ENCODE measurements at places on chromosomes 12 and 14.
A peak's percentile ranks its signal among the peaks of the same experiment; 100 is the strongest.

- peaks cover 30% of the 10 kb centered on the region for H3K4me1 ChIP-seq
- no peak overlapping the region for H3K27ac ChIP-seq
- DNase-seq, result no peak
- no peaks in the 10 kb centered on the region for H3K27me3 ChIP-seq
Measured at GRCh38 chr14:23125933-23126524, 7.0 kb upstream of the CEBPE start.

DNA sequence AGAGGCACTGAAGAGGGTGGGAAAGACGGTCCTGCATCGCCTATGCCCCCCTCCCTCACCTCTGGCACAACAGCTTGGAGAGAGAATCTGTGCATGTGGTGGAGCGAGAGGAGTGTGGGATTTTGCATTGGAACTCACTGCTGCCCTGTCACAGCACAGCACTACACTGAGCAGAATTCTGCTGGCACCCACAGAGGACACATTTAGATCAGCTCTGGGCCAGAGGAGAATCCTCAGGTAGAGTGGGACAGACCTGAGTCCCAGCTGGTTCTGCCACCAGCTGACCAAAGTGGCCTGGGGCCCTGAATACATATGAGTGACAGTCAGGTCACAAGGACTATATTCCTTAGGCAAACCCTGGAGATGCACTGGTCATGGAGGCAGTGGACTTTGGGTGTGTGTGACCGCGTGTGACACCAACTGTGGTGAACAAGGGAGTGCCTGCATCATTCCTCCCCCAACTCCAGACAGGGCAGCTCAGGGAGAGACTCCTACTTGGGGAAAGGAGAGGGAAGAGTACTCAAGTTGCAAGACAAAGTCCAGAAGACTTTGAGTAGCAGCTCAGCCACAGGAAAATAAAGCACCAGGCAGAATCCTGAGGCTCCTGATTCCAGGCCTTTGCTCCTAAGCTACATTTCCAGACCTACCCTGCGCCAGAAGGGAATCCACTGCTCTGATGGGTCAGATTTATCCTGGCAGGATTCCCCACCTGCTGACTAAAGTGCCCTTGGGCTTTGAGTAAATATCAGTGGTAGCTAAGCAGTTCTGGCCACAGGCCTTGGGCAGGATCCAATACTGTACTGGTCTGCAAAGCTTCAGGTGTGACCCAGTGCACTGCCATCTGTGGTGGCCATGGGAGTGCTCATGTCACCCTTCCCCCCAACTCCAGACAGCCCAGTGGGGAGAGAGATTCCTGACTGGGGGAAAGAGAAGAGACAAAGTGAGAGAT is 10.6 kb upstream of the ACOT1 start:
- H3K36me3 ChIP-seq, result no peaks in the 10 kb centered on the region
- DNase-seq, result no peak
- no peaks in the 10 kb centered on the region for H3K27me3 ChIP-seq
- no peak overlapping the region for H3K27ac ChIP-seq

DNA sequence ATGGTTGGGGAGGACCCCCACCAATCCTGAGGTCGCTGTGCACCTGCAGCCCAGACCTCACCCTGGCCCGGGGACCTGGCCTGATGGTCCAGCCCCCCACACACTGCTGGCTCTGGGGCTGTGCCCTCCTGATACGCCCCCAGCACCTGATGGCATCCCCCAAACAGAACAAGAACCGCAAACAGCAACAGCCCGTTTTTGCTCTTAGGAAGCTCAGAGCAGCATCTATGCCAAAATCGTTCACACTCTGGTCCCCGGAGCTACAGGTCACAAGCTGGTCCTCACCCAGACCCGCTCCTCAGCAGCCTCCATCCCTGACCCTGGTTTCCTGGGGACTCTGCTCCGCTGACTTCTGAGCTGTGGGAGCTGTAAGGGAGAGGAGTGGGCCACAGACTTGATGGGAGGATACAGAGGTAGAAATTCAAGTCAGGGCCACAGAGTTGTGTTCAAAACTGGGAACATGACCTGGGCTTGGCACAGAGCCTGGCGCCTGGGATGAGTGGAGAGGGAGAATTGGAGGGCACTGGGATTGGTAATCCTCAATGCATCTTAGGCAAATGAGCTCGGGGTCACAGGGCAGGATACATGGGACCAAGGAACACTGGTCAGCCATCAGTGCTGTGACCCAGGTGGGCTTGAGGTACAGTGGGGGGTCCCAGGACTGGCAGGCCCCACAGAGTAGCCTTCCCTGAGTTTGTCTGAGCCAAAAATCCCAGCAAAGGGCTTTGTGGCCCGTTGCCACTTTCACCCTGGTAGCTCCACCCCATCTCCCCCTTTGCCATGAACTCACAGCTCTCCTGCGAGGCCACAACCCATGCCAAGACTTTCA is 170.9 kb upstream of the RTL1 start:
- H3K27ac ChIP-seq, result no peak overlapping the region
- H3K4me1 ChIP-seq, result no peaks in the 10 kb centered on the region
- H3K36me3 ChIP-seq, result no peaks in the 10 kb centered on the region
- H3K27me3 ChIP-seq, result peaks cover 5% of the 10 kb centered on the region

- no peaks in the 10 kb centered on the region for H3K4me1 ChIP-seq
- no peak overlapping the region for H3K27ac ChIP-seq
- H3K27me3 ChIP-seq, result no peaks in the 10 kb centered on the region
- no peak for DNase-seq
- H3K4me3 ChIP-seq, result no peak overlapping the region
- peaks cover 17% of the 10 kb centered on the region for H3K36me3 ChIP-seq
Measured at GRCh38 chr14:102910442-102910841, 12.0 kb upstream of the AMN start.

GRCh38 chr12:108633081-108633533 is 587 bp downstream of the SELPLG start:
- H3K4me1 ChIP-seq, result peaks cover 96% of the 10 kb centered on the region
- peak overlapping the region; percentile 98 for H3K27ac ChIP-seq
- peak overlapping the region; percentile 55 for H3K4me3 ChIP-seq

- no peaks in the 10 kb centered on the region for H3K36me3 ChIP-seq
- H3K4me3 ChIP-seq, result no peak overlapping the region
- DNase-seq, result no peak
- H3K27me3 ChIP-seq, result no peaks in the 10 kb centered on the region
- H3K27ac ChIP-seq, result no peak overlapping the region
Measured at GRCh38 chr12:69898236-69898635, 73.2 kb downstream of the MYRFL start.

- no peaks in the 10 kb centered on the region for H3K4me1 ChIP-seq
- no peak overlapping the region for H3K4me3 ChIP-seq
- no peaks in the 10 kb centered on the region for H3K36me3 ChIP-seq
- H3K27ac ChIP-seq, result no peak overlapping the region
- DNase-seq, result no peak
Measured at GRCh38 chr12:88242571-88242925, 100.4 kb downstream of the TMTC3 start.

DNA sequence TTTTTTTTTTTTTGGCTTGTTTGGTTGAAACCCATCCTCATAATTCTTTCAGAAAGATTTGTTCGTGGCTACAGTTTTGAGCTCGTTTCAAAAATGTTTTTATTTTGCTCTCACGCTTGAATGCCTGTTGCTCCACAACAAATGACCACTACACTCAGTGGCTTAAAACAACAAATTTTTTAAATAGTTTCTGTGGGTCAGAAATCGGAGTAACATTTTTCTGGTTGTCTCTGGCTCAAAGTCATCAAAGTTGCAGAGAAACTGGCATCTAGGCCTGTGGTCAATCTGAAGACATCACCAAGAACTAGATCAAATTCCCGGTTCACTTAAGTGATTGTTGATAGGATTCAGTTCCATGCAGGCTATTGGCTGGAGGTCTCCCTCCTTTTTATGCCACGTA is 560.0 kb downstream of the SNAPC1 start:
- H3K4me3 ChIP-seq, result no peak overlapping the region
- H3K27ac ChIP-seq, result no peak overlapping the region
- H3K4me1 ChIP-seq, result no peaks in the 10 kb centered on the region
- H3K27me3 ChIP-seq, result no peaks in the 10 kb centered on the region
- DNase-seq, result no peak
- H3K36me3 ChIP-seq, result no peaks in the 10 kb centered on the region

DNA sequence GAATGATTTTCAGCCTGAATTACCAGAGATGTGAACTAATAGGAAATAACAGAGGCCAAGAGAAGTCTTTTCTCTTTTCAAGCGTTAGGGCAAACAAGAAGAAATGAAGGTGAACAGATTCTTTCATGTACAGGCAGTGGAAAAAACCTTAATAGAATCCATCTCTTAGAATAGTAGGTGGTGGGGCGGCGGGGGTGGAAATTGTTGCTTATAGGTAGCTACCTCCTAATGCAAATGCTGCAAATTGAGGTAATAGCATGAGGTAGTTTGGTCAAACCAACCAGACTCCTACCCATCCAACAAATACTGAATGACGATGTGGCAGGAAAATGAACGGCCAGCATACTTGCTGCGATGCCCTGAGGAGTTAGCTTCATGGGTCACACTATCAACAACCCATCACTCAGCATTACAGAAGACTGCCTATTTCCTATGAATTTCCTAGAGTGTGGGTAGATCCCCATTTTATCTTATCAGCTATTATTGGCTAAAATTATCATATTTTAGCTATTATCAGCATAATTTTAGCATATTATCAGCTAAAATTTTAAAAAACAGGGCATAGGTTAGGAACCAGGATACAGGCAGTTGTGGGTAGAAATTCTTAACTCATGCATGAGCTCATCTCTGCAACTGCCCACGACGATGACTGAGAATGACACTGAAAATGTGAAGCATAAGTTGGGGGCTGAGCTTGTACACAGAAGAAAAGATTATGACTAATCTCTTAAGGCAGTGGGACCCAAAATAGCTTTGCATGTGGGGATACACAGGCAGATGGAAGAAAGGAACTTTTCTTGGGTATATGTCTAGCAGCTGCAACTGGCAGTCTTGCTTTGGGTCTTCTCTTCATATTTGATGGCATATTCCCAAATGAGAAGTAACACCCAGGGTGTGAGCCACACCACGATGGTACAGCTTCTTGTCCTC is 68.7 kb downstream of the NIN start:
- H3K27ac ChIP-seq, result no peak overlapping the region
- H3K27me3 ChIP-seq, result no peaks in the 10 kb centered on the region
- peaks cover 100% of the 10 kb centered on the region for H3K36me3 ChIP-seq

GRCh38 chr12:109291521-109292341 is 17.4 kb downstream of the FOXN4 start:
- H3K4me3 ChIP-seq, result no peak overlapping the region
- DNase-seq, result no peak
- H3K36me3 ChIP-seq, result no peaks in the 10 kb centered on the region
- peaks cover 6% of the 10 kb centered on the region for H3K4me1 ChIP-seq

GRCh38 chr12:131108177-131108955 is 154.7 kb downstream of the ADGRD1 start:
- no peak overlapping the region for H3K27ac ChIP-seq
- no peak for DNase-seq
- peaks cover 16% of the 10 kb centered on the region for H3K4me1 ChIP-seq
- no peaks in the 10 kb centered on the region for H3K27me3 ChIP-seq

- H3K4me1 ChIP-seq, result peaks cover 16% of the 10 kb centered on the region
- no peaks in the 10 kb centered on the region for H3K36me3 ChIP-seq
- no peak overlapping the region for H3K4me3 ChIP-seq
- no peaks in the 10 kb centered on the region for H3K27me3 ChIP-seq
- no peak overlapping the region for H3K27ac ChIP-seq
Measured at GRCh38 chr14:51138404-51139103, 43.6 kb upstream of the TRIM9 start.

DNA sequence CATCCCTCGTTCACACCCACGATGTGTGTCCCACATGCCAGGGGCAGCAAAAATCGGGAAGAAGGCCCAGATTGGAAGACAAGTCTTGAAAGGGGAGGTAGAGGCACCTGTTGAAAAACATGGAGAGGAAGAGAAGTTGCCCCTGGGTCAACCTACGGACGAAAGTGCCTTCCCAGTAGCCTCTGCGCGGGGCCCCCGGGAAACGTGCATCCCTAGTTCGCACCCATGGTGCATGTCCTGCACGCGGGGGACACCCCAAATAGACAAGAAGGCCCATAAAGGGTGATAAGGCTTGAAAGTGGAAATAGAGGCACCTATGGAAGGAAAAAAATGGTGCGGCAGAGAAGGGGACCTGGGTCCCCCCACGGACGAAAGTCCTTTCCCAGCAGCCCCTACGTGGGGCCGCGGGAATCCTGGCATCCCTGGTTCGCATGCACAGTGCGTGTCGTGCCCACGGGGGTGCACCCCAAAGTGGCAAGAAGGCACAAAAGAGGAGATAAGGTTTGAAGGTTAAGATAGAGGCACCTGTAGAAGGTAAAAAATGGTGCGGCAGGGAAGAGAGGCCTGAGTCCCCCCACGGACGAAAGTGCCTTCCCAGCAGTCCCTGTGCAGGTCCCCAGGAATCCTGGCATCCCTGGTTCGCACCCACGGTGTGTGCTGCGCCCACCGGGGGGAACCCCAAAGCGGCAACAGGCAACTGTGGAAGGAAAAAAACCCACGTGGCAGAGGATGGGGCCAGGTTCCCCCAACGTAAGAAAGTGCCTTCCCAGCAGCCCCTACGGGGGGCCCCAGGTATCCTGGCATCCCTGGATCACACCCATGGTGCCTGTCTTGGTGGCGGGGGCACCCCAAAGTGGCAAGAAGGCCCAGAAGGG is 278.3 kb downstream of the ALG10 start:
- no peaks in the 10 kb centered on the region for H3K36me3 ChIP-seq
- no peak for DNase-seq
- H3K27ac ChIP-seq, result no peak overlapping the region
- no peaks in the 10 kb centered on the region for H3K27me3 ChIP-seq
- no peak overlapping the region for H3K4me3 ChIP-seq
- no peaks in the 10 kb centered on the region for H3K4me1 ChIP-seq

DNA sequence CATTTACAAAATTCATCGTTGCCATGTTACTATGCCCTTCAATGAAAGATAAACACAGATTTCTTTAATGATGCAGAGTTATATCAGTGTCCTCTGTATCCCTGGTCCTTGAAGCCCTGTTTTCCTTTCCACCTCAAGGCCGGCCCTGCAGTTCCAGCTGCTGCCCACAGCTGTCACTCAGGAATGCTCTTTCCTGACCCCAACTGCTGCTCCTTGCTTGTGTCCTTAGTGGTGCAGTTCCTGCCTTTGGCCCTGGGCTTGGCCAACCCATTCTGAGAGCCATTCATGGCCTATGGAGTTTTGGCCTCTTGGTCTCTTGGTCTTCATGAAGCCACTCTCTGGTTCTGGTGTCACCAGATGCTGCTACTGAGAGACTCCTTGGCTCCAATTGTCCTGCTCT is 93.1 kb downstream of the GAS2L3 start:
- no peak overlapping the region for H3K27ac ChIP-seq
- no peak for DNase-seq
- no peaks in the 10 kb centered on the region for H3K4me1 ChIP-seq
- H3K4me3 ChIP-seq, result no peak overlapping the region
- no peaks in the 10 kb centered on the region for H3K36me3 ChIP-seq

- no peak overlapping the region for H3K4me3 ChIP-seq
- no peaks in the 10 kb centered on the region for H3K36me3 ChIP-seq
- no peaks in the 10 kb centered on the region for H3K27me3 ChIP-seq
- no peaks in the 10 kb centered on the region for H3K4me1 ChIP-seq
- H3K27ac ChIP-seq, result no peak overlapping the region
Measured at GRCh38 chr12:130579231-130579630, 136.9 kb downstream of the RIMBP2 start.

GRCh38 chr14:92507174-92507768 is 6.3 kb upstream of the RIN3 start:
- peaks cover 6% of the 10 kb centered on the region for H3K27me3 ChIP-seq
- no peaks in the 10 kb centered on the region for H3K36me3 ChIP-seq
- H3K4me1 ChIP-seq, result peaks cover 77% of the 10 kb centered on the region

Data from CD14-positive monocyte (primary cell).